ENCODE measurements at places on chromosomes 5 and 9.

DNA sequence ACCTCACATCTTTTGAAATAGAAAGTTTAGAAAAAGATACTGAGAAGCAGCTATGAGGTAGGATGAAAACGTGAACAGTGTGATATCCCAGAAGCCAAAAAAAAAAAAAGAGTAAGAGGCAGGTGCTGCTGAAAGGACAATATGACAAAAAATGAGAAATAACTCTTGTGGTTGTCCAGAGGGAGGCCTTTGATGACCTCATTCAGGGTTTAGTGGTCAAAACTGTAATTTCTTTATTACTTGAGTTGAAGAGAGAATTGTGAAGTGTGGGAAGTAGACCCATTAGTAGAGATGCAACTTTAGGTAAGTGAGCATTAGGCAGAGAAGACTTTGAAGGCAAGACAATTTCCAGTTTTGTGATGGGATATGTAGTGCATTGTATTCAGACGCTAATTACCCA, 1306.3 kb upstream of the ACO1 start:
- no peak for DNase-seq

- no peak for DNase-seq
Observed at GRCh38 chr9:81122749-81123148, 566.6 kb downstream of the TLE1 start.

- no peak for DNase-seq
Observed at GRCh38 chr5:10457682-10458574, 16.2 kb downstream of the ROPN1L start.

GRCh38 chr5:98880151-98880550, 48.7 kb downstream of the CHD1 start:
- peak; percentile 12 for DNase-seq

All from stimulated activated CD4-positive, alpha-beta T cell treated with anti-CD3 and anti-CD28 coated beads, Interleukin-4, amount 100 ng/mL, for 1 hour (primary cell).